Kidney tubule cell (primary cell): ENCODE measurements at places on chromosomes 6 and 20.

- no peak for DNase-seq
Measured at GRCh38 chr20:15851576-15852215, 721.6 kb downstream of the KIF16B start.

DNA sequence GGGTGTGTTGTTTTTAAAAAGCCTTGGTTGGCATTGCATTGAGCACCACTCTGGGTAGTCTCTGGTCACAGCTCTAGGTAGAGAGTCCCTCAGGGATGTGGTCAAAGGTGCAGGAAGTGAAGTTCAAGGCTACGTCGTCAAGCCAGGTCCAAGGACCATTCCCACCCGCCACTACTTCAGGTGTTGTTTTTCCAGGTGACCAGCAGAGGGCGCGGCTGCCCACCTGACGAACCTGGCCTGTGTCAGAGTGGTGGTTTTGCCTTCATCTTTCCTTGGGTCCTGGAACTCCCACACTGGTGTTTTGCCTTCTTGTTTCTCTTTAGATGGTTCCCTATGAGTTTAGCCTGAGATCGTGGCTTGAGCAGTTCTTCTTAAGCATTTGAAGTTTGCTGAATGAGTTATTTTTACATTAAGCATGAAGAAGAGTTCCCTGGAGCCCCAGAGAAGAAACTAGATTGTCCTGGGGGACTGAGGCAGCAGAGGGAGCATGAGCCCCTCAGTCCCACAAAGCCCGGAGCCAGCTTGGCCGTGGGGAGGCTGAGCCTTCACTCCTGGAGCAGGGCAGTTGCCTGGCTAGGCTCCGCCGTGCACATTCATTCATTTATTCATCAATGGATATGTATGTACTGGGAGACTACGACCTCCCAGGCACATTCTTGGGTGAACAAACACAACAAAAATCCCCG lies 5.6 kb upstream of the PHACTR3 start:
- peak; percentile 57 for DNase-seq

GRCh38 chr20:13865791-13866351 lies 81.0 kb downstream of the NDUFAF5 start:
- peak; percentile 6 for DNase-seq

GRCh38 chr6:15308435-15309213 lies 62.8 kb downstream of the JARID2 start:
- DNase-seq = peak; percentile 63

GRCh38 chr20:32909896-32910571 lies 51.3 kb downstream of the EFCAB8 start:
- no peak for DNase-seq

- DNase-seq = no peak
Measured at GRCh38 chr6:118843685-118844390, 50.1 kb upstream of the ASF1A start.

DNA sequence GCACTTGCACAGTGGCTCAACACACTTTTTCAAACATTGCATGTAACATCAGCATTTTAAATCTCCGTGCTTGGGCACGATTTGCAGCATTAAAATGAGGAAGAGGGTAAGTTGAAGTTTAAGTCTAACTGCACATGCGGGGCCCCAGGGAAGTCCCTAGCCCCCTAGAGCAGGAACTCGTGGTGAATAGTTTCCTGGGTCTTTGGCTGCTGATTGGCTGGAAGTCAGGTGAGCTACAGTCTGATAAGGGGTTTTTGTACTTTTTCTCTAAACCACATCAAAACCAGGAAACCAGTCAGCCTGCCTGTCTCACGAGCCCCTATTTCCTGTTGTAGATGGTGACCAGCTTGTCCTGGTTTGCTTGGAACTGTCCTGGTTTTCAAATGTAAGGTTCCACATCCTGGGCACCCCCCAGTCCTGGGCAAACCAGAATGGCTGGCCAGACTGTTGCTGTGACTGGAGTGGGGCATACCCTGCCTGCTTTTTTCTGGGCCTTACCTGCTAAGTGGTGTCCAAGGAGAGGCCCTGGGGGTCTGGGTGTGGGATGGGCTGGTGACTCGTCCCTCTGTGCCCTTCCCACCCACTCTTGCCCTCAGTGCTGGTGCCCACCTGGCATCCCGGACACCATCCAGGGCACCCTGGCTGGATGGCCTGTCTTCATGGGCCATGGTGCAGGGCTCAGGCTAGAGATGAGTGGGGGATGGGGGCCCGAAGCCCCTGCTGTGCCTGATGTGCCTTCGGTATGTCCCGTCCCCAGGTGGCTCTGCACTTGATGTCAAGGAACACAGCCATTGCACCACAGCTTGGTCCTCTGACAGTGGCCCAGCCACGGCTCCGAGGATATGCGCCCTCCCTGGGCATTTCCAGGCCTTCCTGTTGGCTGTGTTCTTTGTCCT lies 31.8 kb downstream of the SUN5 start:
- DNase-seq = no peak

- peak; percentile 63 for DNase-seq
Measured at GRCh38 chr6:35522660-35523658, 10.3 kb upstream of the TULP1 start.

- no peak for DNase-seq
Measured at GRCh38 chr6:15987569-15987968, 141.3 kb upstream of the MYLIP start.

GRCh38 chr20:62475772-62476055 lies at the start of gene GATA5:
GATA5 (minus strand) TSS chr20:62475995; CDS start chr20:62475521, 474 bp downstream.
- DNase-seq = no peak

DNA sequence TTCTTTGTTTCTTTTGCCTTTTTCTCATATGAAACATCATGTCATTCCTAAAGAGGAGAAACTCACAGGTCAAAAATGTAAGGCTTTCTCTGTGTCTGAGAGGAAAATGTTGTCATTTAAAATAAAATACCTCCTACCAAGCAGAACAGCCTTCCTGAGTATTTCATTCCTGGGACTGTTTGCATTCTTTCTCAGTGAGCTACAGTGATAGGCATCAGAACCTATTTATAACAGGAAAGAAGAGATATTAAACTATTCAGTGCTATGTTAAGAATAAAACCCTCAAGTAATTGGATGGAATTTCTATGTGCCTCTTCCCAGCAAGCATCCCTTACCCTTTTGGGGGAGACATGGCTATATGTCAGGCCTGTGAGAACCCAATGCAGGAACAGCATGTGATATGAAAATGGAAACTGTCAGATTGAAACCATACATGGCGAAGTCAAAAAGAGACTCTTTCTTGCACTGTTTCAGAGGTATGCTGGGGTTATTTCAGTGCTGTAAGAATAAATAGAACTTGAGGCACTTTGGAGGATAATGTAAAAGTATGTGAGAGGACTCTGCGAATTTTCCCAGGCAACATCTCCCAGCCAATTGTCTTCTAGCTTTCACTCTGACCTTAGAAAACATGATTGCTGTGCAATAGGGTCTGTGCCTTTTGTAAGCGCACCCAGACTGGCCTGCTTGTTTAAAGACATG lies 133.8 kb upstream of the CCN2 start:
- peak; percentile 98 for DNase-seq

- DNase-seq = no peak
Measured at GRCh38 chr20:57378646-57379262, 12.4 kb upstream of the RBM38 start.

GRCh38 chr6:37463110-37463509 lies 30.1 kb downstream of the CMTR1 start:
- DNase-seq = no peak

DNA sequence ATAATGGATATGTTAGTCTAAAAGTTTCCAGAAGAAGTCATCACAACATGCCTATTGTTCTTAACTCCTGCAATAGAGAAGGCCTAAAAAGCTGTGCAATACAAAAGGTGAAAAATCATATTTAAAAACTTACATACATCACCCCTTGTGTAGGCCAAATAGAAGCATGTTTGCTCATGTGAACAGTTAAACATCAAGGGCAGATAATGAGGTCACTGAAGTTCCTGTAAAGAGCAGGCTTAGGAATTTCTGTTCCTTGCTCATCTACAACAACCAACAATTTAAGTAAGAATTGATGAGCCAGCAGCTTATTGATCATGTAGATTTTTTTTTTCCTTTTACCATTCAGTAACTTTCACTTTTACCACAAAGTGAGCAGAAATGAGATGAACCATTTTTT lies 7.5 kb upstream of the NUP153 start:
- DNase-seq = peak; percentile 19

DNA sequence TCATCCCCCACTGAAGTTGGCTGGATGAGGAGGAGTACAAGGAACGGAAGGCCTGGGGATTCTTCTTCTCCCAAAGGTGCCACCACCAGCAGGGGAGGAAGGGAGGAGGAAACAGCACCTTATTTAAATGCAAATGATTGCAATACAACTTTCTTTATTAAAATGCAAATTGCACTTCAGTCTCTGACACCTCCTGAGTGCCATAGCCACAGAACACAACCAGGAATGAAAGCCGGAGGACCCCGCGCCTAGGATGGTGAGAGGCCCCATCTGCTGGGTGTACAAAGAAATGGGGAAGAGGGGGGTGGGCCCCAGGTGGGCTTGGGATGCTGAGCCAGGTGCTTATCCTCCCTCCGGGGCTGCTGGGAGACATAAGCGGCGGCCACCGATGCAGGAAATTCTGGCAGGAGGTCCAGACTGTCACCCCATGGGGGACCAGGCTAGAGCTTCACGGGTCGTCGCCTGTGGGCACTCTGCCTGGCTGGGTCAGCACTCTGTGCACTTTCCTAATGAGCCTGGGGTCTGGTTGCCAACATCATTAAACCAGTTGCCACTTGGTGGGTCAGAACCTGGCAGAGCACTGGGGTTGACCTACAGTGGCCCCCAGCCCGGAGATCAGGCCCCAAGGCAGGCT lies 154.2 kb upstream of the MLN start:
- DNase-seq = no peak

- DNase-seq = peak; percentile 13
Measured at GRCh38 chr20:33443006-33443511, 504 bp downstream of the SNTA1 start.

DNA sequence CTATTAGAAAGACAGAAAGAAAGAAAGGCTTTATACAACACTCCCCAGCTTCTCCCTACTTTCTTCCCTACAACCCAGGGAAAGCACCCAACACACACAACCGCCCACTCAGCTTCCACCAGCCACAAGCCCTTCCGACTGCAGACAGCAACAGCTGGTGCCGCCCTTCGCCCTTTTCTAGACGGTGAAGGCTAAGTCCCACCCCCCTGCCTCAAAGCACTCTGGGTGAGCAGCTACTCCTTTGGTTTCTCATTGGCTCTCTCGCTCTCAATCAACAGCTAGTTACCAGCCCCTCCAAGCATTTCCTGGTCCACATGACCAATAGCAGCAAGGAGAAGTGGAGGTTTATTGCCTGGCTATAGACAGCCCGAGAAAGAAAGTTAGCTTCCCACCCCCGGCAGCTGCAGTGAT lies 230.1 kb upstream of the MOCS1 start:
- DNase-seq = no peak

- DNase-seq = peak; percentile 52
Measured at GRCh38 chr20:39253051-39253755, 291.1 kb downstream of the DHX35 start.

DNA sequence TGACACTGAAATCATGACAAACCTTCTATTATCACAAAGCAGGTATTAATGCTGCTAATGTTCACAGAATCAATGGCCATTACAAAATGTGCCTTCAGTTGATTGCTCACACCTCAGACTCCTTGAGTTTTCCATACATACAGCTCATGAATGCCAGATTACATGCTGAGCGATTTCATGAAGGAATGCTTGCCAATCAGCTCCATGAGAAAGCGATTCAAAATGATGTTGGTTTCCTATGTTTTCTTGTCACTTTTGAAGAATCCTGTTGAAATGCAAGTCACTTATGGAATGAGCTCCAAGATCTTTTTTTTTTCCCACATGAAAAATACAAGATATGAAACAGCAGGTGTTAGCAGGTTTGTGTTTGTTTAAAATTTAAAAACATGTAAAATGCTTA lies 71.4 kb upstream of the SHLD1 start:
- DNase-seq = no peak

DNA sequence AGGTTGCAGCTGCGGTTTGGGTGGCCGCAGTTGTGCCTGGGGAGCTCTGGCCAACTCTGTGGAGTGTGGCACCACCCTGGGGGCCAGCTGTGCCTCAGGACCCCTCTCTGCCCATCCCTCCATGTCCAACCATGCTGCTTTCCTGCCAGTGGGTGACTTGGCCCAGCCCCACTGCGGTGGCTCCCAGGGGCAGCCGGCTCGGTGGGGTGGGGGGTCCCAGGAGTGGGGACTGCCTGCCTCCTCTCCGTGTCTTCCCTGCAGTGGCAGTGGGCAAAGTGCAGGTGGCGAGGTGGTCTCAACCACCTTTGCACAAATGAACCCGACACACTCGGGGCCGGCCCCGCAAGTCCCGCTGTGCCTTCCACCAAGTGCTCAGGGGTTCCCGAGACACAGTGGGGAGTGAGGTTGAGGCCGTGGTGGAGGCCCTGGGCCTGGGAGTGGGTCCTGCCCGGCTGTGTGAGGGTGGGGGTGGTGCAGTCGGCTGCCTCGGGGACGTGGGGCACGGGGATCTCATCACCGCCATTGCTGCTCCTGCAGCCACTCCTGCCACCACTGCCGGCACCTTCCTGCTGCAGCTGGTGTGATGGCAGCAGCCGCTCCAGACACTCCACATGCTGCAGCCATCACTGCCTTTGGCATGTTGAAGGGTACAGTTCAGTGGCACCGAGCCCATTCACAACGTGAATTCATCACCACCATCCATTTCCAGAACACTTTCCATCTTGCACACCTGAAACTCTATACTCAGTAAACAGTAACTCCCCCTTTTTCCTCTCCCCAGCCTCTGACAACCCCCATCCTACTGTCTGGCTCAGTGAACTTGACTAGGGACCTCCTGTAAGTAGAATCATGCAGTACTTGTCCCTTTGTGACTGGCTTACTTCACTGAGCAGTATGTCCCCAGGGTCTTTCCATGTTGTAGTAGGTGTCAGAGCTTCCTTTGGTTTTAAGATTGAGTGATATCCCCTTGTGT lies 10.7 kb upstream of the SLCO4A1 start:
- DNase-seq = no peak

- no peak for DNase-seq
Measured at GRCh38 chr20:9348747-9349146, 165.6 kb upstream of the LAMP5 start.

DNA sequence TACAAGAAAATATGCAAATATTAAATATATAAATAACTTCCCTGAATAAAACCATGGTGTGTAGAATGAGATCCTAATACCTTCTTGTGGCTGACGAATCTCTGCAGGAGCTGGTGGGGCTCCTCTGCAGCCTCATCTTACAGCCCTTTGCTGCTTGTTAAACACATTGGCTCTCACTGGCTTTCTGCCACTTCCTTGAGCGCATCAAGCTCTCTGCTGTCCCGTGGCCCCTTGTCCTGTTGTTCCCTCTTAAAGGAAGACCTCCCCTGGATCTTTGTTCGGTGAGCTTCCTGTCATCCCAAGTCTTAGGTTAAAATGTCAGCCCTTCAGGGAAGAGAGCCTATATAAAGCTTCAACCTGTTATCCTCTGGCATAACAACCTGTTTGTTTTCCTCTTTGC lies 519.6 kb downstream of the DOK5 start:
- DNase-seq = peak; percentile 17

GRCh38 chr6:154962753-154963152 lies 32.4 kb upstream of the TIAM2 start:
- peak; percentile 92 for DNase-seq
